ENCODE measurements at places on chromosomes 16 and 17. TPM values are rescaled to one million over a fixed set of nuclear protein-coding genes. Genes with fewer than 3 reads are reported as not detected.

- no peak for DNase-seq
These were observed 12.2 kb downstream of the AANAT start for GRCh38 chr17:76479515-76480060.

Gene SCNN1G
- 52.4 TPM for total RNA-seq

DNA sequence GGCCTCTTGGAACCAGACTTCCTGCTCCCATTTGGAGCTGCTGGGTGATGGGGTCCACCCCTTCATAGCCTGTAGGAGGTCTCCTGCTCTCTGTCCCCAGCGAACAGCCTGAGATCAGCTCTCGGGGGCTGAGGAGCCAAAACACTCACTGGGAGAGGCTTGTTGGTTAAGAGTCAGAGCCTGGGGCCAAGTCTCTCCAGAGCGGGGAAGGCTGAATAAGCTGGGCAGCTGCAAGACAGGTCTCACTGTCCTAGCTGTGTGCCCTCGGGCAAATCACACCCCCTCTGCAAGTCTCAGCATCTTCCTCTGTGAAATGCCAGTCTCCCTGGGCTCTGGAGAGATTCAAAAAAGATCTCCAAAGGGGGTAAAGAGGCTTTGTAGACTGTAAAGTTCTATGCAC is 174.6 kb downstream of the WSCD1 start:
- no peak for DNase-seq

GRCh38 chr17:75077496-75078283 is 10.1 kb upstream of the SLC16A5 start:
- DNase-seq = peak; percentile 71

Gene CES1
- total RNA-seq = 81.2 TPM

DNA sequence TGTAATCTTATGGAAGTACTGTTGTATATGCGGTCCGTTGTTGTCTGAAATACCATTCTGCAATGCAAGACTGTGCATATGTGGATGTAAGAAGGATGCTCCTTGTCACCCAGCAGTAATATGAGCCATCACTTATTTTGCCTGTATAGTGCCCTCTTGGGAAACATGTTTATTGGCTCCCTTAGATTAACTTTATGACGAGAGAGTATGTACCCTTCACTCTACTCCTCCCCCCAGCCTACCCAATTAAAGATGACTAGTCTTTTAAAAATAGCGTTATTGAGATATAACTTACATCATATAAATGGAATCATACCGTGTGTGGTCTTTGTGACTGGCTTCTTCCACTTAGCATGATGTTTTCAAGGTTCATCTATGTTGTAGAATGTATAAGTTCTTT is 33.6 kb downstream of the FTO start:
- no peak for DNase-seq

DNA sequence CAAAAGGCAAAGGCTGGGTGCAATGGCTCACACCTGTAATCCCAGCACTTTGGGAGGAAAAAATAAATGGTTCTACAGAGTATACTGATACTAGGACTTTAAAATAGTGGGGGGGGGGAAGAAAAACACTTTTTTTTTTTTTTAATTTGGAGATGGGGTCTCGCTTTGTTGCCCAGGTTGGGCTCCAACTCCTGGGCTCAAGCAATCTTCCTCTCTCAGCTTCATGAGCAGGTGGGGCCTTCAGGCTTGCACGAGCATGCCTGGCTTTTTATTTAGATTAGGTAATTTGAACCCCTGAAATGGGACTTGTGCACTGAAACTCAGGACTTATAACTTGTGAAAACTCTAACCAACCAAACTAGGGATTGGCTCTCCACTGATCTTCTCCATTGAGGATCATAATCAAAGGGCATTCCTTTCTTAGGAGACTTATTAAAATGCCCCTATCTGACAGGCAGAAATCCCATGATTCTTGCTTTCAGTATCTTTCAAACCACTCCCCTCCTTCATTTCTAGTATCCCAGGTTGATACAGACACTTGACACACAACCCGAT is 16.9 kb downstream of the GRB2 start:
- no peak for DNase-seq

Gene NKD1
- 1.6 TPM for total RNA-seq

DNA sequence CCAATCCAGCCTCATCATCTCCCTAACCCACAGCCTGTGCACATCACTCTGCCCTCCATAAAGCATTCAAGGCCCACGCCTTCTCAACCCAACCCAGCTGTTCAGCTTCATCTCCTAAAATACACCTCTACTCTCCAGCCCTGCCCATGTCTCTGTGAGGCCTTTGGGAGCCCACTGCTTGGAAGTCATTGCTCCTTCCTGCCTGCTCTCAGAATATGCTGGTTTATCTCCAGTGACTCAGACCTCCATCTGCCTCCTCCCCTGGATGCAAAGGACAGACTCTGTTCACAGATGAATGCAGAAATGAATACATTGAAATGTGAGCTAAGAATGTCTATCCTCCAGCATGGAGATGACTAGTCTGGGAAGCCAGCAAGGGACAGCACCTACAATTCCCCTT is 19.0 kb downstream of the KCNG4 start:
- no peak for DNase-seq

Gene GOSR2
- total RNA-seq = 56.5 TPM

- DNase-seq = no peak
These were observed 2.8 kb downstream of the SHMT1 start for GRCh38 chr17:18360518-18360917.

- DNase-seq = no peak
These were observed 24.5 kb upstream of the ZNF287 start for GRCh38 chr17:16593356-16594102.

Gene SKAP1
- total RNA-seq = 2.4 TPM

Gene GJD3
- 1.4 TPM for total RNA-seq

DNA sequence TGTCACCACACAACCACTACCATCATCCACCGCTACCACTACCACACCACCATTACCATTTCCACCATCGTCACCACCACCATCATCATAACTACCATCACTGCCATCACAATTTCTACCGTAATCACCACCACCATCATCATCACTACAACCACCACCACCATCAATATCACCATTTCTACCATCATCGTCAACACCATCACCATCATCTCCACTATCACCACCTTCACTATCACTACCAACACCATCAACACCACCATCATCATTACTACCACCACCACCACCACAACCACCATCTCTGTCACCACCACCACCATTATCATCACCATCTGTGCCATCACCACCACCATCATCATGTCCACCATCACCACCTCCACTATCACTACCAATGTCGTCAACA is 524.5 kb upstream of the C16orf82 start:
- DNase-seq = no peak

Gene CNGB1
- 2.0 TPM for total RNA-seq

Gene CCL4
- total RNA-seq = 4.1 TPM
